ENCODE measurements at places on chromosomes 1 and 21.

- DNase-seq: no peak
These were observed 179.6 kb upstream of the CAMK1G start for GRCh38 chr1:209403921-209404320.

GRCh38 chr1:185907246-185907645, 173.1 kb downstream of the HMCN1 start:
- DNase-seq: no peak

DNA sequence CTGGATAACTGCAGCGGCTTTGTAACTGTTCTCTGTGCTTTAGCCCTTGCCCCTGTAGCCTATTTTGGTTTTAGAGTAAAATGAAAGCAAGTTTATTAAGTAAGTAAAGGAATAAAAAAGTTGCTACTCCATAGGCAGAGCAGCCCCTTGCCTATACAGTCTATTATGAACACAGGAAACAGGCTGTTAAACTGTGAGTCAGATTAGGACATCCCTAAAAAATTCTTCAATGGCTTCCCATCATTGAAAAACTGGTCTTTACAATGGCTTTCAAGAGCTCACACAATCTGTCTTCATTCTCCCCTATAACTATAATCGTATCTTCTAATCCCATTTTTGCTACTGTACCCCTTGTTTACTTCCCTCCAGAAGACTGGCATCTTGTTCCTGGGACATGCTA, 43.0 kb downstream of the ATG4C start:
- DNase-seq: no peak

DNA sequence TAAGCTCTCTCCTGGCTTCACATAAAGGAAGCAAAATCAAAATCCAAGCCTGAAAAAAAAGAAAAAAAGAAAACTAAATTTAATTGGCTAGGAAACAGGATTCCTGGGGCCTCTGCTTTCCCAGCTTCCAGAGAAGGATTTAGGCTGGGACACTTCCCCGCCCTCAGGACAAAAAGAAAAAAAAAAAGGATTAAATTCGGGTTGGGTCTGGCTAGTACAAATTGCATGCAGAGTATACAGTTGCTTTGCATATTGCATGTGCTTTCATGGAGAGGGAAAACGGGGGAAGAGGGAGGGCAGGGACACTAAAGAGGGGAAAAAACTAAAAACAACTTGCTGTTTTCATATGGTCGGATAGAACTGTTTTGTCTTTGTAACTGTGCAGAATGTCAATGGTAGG, 42.7 kb downstream of the OLIG1 start:
- DNase-seq: no peak

DNA sequence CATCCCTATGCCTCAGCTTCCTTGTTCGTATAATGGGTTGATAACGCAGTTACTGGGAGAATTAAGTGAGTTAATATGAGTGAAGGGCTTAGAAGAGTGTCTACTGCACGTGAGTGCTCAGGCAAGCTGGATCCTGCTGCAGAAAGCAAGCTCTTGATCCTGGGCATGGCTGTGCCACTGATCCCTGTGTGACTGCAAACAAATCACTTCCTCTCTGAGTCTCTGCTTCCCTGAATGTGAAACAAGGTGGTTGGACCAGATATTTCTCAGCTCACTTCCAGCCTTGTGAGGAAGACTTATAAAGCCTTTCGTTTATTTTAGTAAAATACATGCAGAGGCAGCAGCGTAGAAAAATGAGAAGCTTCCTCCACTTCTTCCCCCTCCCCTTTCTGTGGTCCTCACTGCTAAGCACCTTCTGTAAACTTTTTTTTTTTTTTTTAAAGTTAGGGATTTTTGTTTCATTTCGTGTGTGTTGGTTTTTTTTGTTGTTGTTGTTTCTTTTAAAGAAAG, 13.8 kb downstream of the PSEN2 start:
- no peak for DNase-seq

DNA sequence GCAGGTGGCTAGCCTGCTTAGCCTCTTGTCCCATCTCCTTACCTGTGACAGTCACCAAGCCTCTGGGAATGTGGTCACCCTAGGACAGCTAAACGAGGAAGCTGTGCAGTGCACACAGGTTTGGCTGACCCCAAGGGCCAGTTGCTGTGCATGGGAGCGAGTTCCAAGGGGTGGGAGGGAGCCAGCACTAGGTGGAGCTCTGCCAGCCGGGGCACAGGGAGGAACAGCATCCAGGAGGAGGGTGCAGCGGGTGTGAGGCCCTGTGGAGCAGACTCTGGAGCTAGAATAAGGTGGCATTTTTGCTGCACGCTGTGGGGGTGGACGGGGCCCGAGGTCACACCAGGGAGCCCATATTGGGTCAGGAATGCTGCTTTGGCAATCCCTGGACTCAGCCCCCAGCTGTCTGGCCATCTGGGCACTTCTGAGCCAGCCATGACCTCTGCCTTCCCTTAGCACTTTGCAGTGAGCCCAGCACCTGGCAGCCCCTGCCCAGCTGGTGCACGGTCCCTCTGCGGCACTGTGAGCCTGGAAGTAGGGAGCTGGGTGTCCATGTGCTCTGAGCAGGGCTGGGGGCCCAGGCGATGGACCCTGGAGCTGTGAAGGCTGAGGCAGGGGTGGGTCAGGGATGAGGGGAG, 8.7 kb downstream of the PDXK start:
- no peak for DNase-seq

DNA sequence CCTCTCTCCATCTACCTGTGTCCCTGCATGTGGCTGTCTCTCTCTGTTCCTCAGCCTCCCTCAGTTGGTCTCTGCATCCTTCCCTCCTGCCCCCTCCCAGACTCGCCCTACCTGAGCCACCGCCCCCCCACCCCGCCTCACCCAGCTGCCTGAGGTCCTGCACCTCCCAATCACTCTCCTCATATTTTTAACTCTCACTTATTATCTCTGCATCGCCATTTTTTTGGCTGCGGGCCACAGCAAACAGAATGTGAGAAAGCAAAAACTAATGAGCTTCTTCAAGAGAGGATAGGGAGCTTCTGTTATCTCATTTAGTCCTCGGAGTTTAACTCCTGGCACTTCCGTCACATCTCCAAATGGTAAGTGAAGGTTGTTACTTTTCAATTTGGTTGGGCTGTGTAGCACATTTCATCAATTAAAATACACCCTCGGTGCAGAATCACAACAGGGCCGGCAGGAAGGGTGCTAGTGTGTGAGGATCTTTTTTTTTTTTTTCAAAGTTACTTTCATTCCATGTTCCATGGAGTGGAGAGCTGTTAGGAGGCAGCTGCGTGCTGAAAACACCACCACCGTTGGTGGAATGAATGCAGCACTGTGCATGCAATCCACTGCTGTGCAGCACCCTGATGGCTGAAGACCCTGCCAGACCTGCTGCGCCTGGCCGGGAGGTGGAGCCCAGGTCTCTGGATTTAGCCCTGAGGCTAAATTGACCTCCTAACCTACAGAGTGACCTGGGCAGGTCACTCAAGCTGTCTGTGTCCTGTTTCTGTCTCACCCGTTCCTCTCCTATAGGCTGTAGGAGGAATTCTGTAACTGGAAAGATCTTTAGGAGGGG, 157.2 kb upstream of the NFIA start:
- no peak for DNase-seq

GRCh38 chr21:44086636-44087425, 20.4 kb upstream of the PWP2 start:
- peak; percentile 25 for DNase-seq

DNA sequence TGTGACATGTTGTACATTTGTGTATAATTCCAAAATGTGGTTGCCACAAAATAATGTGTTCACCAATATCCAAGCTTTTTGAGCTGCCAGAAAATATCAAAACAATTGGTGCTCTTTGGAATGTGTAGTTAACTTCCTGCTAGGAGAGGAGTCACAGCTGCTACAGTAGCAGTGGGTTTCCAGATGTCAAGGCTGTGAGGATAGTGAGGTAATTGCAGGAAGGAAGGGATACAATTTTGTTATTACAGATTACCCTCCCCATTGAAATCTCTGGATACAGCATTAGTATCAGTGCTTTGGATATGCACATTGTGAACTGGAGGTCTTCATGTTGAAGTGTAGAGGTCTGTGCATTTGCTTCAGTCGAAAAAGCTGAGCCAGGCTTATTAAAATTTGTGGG, 253.2 kb downstream of the PTPRC start:
- DNase-seq: no peak

DNA sequence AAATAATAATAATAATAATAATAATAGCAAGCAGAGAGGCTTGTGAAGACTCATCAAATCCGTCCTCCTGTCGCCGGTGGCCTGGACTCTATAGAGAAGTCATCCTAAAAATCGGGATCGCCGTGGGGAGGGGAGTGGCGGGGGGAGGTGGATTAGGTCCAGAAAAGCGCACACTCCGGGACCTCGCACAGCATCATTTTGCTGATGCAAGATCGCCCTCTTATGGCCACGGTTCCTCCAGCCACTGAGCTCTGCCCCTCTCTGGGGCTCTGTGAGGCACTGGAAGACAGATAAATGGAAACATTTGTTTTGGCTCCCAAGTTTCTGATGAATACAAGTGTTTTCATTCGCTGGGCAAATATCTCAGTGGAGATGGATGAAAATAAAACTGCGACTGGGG, 612.0 kb downstream of the MATN1 start:
- peak; percentile 49 for DNase-seq

GRCh38 chr1:3035563-3036446, 14.5 kb downstream of the ACTRT2 start:
- DNase-seq: no peak

DNA sequence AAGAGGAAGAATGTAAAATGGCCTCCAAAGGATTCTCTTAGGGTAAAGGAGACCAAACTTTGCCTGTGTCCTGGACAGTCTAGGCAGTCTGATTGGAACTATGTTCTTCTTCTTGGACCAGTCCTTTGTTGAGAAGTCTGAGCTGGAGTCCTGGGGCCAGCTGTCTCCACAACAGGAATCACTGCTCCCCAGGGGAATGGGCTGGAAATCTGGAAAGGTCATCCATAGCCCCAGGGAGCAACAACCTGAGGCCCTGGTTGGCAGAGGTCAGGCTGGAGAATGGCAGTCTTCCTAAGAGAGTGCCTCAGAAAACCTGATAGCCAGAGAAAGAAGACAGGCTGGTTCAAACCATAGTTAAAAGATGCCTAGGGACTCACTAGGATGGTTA, 68.7 kb downstream of the PLXNA2 start:
- DNase-seq: no peak

- DNase-seq: no peak
These were observed 1640.2 kb upstream of the PRMT6 start for GRCh38 chr1:105416261-105416660.

DNA sequence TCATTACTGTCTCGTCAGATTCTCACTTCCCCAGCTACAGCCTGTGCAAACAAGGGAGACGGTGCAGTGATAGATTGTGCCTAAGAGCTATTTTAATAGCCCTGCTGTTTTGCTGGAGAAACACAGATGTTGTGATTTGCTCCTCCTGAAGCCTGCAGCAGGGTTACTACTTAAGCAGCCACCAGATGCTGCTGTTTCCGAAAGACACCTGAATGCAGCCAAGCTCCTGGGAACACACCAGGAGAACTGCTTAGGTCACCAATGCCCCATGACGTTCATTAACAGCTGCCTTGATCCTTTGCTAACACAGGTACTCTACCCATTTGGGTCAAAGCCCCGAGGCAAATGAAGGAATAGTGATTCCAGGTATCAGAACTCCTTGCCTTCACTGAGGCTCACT, 411.8 kb upstream of the DAB1 start:
- no peak for DNase-seq

- no peak for DNase-seq
These were observed 706.4 kb downstream of the LRRIQ3 start for GRCh38 chr1:73491621-73492020.

GRCh38 chr1:221141606-221142285, 262.5 kb downstream of the HLX start:
- DNase-seq: no peak

DNA sequence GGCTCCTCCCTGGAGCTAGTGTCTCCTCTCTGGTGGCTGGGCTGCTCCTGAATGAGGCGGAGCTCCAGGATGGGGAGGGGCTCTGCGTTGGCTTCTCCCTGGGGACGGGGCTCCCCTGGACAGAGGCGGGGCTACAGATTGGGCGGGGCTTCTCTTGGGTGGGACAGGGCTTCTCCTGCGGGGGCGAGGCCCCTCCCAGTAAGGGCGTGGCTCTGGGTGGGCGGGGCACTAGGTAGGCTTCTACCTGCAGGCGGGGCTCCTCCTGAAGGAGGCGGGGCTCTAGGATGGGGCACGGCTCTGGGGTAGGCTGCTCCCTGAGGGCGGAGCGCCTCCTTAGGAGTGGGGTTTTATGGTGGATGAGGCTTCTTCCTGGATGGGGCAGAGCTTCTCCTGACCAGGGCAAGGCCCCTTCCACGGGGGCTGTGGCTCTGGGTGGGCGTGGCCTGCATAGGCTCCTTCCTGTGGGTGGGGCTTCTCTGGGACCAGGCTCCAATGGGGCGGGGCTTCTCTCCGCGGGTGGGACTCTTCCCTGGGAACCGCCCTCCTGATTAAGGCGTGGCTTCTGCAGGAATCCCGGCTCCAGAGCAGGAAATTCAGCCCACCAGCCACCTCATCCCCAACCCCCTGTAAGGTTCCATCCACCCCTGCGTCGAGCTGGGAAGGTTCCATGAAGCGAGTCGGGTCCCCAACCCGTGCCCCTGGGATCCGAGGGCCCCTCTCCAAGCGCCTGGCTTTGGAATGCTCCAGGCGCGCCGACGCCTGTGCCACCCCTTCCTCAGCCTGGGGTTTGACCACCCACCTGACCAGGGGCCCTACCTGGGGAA, 22.7 kb upstream of the ARF1 start:
- peak; percentile 94 for DNase-seq

GRCh38 chr1:53340660-53341520, 13.0 kb upstream of the LRP8 start:
- DNase-seq: peak; percentile 51
